ENCODE measurements at places on chromosomes 12 and 14.
A peak's percentile ranks its signal among the peaks of the same experiment; 100 is the strongest.

DNA sequence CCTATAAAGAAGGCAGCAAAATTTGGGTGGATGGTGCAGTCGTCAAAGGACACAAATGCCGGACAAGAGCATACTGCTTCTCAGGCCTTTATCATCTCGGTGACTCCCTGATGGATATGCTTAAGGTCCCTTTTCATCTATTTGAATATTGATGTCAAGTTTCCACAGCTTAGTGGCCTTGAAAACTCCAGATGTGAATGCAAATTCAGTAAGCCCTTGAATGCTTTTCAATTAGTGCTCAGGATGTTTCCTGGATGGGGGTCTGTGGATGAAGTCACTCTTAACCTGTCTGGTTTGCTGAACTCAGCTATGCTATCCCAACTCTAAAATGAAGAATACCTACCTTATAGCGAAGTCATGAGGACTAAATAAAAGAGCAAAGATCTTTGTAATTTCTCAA is 10.7 kb downstream of the REM2 start:
- no peak for DNase-seq

DNA sequence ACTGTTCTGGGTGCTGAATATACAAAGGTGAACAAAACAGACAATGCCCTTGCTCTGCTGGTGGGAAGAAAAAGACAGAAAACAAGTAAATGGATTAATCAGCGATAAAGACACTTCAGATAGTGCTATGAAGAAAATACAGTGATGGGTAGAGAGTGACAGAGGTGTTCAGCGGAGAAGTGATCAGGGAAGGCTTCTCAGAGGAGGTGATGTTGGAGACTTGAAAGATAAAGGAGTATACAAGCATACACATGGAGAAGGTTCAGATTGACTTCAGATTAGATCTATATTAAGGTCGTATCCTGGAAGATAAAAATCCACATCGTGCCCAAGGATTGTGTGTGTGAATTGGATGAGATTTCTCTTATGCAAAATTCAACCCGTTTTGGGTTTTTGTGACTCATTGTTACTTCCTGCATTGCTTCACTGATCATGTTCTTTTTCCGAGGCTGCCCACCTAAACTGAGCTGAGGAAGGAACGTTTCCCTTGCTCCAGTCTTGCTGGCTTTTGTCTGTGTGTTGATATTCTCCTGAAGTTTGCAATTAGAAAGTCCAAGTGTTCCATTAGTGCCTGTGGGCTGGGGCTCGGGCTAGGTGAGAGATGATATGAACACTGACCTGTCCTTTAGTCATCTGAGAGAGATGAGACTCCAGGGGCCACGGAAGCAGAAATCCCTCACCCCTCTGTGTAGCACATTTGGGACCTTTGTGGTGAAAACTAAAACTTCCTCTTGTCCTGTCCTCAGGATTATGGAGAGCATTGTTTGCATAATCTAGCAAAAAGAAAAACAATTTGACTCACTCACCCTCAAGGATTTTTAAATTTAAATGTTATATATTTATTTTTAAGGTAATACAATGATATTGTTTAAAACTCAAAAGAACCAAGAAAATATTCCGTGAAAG is 27.6 kb downstream of the PLXNC1 start:
- peak; percentile 71 for DNase-seq

GRCh38 chr12:85866986-85867776 is 6.9 kb upstream of the NTS start:
- DNase-seq: peak; percentile 85

GRCh38 chr14:49960453-49960852 is 67.6 kb downstream of the ARF6 start:
- no peak for DNase-seq

DNA sequence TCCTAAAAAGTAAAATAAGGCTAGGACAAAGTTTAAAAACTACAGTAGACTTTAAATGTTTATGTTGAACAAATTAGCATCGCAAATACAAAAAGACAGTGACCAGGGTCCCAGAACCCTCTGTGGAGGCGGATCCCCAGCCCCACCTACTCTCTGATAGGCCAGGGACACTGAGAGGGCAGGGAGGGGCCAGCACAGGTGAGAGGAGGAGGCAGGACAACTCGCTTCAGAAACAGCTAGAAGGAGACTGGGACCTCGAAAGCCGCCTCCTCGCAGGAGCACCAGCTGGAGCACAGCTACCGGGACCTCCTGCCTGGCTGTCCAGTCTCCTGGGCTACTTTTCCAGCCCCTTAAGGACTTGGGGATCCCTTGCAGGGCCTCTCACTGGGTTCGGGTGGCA is 992 bp downstream of the DNAH10 start:
- DNase-seq: no peak

DNA sequence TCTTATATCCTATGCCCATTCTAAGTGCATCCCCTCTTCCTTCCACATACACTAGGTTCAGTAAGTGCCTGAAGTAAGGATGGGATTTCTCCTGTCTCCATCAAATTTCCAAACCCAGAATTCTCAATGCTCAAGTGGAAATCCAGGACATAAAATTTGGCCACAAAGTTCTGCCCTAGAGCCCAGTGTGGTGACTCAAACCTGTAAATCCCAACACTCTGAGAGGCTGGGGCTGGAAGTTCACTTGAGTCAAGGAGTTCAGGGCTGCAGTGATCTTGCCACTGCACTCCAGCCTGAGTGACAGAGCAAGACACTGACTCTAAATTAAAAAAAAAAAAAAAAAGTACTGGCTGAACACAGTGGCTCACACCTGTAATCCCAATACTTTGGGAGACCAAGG is 4.5 kb upstream of the ARF3 start:
- no peak for DNase-seq

DNA sequence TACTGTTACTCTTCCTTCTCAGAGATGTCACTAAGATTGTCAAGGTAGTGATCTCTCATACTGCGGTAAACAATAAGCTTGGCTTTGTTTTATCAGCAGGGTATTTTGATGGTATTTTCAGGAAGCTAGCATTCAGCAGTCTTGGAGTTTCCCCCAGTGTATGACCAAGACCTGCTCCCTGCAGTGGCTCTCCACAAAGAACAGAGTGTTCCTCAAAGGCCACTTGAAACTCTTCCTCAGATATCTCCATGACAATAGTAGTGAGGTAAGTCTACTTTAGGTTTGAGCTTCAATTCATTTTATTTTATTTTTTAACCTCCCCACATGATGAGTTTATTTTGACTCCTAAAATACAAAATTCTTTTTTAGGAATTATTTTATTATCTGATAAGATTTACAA is 74.0 kb upstream of the G2E3 start:
- DNase-seq: no peak

GRCh38 chr12:125228519-125229260 is 163.5 kb downstream of the AACS start:
- no peak for DNase-seq

DNA sequence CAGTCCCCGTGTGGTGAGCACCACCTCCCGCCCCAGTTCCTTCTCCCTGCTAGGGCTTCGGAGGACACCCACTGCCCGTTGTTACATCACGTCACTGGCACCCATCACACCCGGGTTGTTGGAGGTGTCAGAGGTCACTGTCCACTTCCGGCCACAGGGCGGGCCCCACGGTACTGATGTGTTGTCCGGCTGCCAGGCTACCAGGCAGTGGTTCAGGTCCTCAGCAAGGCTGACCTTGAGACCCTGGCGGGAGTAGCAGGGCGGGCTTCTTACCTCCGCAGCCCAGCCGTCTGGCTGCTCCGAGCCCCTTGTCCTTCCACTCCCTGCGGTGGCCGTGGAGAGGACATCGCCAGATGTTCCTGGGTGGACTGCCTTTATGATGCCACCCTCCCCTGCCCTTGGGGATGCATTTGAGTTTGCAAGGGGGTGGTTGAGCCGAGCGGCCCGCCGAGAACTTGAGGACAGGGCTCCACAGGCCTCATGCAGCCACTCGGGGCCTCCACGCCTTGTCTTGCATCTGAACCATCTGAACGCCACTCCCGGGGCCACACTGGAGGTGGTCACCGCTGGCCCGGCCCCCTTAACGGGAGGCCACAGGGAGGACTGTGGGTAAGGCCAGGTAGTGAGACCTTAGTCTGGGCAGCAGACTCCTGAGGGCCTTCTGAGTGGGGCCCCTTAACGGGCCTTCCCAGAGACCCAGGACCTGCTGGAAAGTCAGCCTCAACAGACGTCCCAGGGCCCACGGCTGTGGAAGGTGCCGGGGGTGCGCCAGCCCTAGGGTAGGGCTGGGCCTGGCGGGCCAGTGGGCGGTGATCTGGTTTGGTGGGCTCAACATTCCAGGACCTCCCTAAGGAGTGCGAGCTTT is 27.1 kb upstream of the PLD4 start:
- DNase-seq: no peak

GRCh38 chr12:116395396-116395795 is 117.9 kb upstream of the MED13L start:
- peak; percentile 35 for DNase-seq

DNA sequence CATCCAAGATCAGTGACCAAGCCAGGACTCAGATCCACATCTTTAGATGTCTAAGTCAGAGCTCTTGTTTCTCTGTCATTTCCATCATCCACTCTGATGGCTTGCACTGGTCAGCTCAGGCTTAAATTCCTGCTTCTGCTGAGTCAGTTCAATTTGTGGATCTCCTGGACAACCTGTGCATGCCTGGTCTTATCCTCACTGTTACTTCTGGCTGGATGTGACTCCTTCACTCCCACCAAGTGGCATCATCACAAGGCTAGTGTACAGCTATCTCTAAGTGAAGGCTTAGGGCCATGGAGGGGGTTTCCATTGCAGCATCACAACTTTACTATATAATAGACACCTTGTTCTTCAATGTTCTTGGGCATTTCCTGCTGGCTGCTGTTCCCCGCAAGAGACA is 102.9 kb downstream of the EMP1 start:
- DNase-seq: no peak

DNA sequence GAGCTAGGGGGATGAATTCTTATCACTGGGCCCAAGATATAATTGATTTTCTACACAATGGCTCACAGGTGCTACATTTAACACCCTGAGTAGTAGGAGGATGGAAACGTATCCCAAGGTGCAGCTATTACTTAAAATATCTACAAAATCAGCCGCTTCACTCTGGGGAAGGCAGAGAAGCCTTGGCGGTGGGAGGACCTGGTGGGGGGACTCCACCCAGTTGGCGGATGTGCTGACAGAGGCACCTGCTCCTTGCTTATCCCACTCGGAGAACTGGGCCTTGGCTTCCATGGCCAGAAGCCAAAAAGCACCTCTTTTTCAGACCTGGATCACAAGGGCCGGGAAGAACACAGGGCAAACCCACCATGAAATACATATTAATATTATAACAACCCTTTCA is 106.3 kb downstream of the OTX2 start:
- no peak for DNase-seq

DNA sequence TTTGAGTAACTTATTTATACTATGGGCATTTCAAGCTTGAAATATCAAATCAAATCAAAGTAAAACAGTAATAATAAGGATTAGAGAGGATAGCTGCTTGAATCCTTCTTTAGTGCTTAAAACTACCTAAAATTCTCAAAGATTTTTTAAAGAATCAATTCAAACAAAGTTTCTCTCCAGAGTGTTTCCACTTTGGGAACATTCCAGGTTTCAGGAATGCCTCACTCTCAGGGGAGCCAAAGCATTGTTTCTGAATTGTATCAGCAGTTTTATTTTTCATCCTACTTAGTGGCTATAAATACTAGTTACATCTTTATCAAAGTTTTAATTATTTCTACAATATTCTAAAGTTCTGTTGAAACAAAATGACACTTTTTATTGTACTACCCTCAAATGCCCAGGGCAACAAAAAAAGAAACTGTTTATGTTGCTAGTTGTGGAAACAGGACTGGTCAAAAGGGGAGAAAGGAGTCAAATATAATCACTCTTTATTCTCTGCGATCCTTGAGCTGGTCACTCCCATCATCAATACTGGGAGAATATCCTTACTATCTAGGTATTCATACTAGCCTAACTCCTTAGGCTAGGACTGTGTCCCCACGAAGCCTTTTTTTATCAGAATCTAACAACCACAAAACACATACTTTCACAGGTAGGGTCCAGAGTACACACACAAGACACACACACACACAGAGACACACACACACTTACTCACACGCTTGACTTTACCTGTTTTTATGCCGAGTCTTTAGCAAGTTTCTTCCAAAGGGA is 598 bp downstream of the RASSF9 start:
- peak; percentile 45 for DNase-seq

- no peak for DNase-seq
Measured at GRCh38 chr12:122966743-122967550, 684 bp upstream of the ABCB9 start.

- DNase-seq: no peak
Measured at GRCh38 chr12:52473768-52474167, at the start of gene KRT6C. Gene KRT6C (minus strand): TSS chr12:52473805. CDS start chr12:52473737, 68 bp downstream.
